ENCODE measurements at places on chromosomes 16 and 17.

- DNase-seq, result no peak
Measured at GRCh38 chr17:10042589-10043244, 137.6 kb upstream of the RCVRN start.

DNA sequence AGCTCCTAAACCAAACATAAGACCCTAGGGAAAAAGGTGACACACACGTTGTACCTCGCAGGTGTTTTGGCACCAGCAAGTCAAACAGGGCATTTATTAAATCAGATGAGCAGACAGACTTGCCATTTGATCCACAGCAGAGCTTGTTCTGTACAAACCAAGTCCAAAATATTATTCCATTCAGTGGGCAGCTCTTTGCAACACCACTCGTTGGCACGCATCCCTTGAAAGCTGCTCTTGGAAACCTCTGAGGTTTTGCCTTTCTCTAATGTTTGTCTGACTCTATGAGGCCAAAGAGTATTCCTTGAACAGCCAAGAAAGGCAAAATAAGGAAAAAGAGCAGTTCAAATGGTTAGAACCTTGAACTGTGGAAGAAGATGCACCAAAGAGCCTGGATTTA lies 12.7 kb downstream of the TMEM100 start:
- no peak for DNase-seq

GRCh38 chr16:68660359-68660795 lies 15.3 kb downstream of the CDH3 start:
- DNase-seq, result no peak

- DNase-seq, result no peak
Measured at GRCh38 chr16:4372578-4373355, 1.1 kb downstream of the VASN start.

- no peak for DNase-seq
Measured at GRCh38 chr16:49453983-49454382, 80.4 kb downstream of the C16orf78 start.

Measured in NT2/D1 (cell line).